ENCODE measurements at places on chromosomes 3 and 15.

DNA sequence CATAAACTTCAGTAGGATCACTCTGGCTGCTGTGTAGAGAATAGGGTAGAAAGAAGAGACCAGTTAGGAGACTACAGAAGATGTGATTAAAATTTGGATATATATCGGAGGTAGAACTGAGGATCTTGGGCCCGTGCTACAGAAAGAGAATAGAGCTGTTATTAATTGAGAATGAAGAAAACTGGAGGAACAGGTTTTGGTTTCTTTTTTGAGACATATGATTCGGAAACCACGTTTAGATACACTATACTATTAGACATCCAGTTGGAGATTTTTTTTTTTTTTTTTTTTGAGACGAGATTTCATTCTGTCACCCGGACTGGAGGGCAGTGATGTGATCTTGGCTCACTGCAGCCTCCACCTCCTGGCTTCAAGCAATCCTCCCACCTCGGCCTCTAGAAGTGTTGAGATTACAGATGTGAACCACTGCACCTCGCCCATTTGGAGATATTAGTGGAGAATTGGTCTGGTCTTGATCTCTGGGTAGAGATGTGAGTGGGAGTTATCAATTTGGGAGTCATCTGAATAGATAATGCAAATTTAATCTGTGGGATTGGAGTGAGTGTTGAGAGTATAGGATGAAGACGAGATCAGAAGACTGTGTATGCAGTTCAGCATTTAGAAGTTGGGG, 50.9 kb downstream of the TCF12 start:
- DNase-seq, result no peak

DNA sequence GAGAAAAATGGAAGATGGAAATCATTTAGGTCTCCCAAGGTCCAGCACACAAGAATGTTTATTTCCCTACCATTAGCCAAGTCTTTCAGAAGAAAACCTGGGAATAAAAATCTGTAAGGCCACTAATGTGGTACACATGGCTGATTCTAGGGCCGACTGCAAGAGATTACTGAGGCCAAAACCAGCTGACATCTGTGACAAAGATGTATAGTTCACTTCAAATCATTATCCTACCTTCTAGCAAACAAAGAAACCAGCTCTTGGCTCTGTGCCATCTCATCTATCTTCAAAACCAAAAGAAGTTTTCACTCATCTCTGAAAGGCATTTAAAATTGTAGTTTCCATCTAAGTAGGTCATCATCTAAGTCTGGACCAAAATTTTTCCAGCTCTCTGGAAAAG, 43.9 kb downstream of the ERC2 start:
- no peak for DNase-seq

DNA sequence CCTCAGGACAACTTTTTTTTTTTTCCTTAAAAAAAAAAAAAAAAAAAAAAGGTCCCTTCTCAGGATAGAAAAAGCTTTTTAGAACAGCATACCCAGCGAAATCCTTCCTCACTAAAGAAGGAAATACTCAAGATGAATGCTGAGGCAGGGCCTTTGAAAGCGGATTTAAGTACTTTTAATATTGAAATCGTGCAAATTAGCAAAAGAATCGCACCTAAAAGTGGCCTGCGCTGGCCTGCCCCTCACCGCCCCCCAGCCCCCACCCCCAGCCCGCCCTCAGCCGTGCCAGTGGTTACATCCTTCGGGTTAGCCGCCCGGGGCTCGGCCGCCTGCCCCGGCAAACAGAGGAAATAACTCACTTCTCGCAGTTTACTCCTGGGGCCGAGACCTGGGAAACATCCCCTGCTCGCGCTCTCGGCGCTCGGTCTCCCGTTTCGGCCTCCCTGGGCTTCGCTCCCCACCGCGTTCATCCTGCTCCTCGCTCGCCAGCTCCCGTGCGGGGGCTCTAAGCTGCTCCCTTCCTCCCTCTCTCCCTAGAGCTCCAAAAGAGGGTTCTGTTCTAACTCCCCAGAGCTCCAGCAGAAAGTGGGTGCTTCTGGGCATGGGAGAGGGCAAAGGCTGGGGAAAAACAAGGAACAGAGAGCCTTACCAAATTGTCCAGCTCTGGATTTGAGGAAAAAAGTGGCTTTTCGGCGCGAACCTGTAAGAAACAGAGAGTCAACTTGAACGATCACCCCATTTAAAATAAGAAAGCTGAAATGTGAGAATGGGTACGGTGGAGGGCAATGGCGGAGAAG, 5.2 kb downstream of the MEIS2 start:
- no peak for DNase-seq

GRCh38 chr3:84547971-84548970, 410.5 kb upstream of the CADM2 start:
- no peak for DNase-seq

DNA sequence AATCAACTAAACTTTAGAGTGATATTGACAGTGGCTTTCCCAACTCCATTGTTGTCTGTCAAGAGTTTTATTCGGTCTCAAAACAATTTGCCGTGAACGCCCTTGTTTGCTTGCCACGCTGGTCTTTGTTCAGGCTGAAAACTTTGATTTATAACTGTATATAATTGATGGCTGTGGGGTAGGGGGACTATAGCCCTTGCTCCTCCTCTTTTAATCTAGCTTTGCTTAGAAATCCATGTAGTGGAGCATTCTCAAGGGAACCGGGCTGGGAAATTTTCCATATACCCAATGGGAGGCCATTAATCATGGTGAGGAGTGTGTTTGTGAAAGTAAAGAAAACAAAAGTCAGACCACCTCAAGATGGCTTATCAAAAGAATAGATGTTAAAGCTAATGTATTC, 339.8 kb upstream of the RARB start:
- no peak for DNase-seq

DNA sequence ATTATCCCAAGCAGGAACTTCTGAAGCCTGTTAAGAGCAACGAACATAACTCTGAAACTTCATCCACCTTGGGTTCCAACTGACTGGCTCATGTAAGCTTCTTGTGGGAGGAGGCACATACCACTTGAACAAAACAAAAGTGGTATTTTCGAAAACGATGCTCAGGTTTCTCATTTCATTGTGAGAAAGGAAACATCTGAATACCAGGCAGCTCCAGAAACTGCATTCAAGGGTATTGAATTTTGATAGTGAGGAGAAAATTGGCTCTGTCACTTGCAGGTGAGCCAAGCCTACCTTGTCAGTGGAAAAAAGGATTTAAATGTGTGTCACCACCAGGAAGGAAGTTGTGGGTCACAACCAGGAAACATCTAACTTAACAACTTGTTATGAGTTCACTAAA, 218.1 kb upstream of the SATB1 start:
- DNase-seq, result no peak

GRCh38 chr3:114567771-114568170, 273.9 kb downstream of the TIGIT start:
- no peak for DNase-seq

DNA sequence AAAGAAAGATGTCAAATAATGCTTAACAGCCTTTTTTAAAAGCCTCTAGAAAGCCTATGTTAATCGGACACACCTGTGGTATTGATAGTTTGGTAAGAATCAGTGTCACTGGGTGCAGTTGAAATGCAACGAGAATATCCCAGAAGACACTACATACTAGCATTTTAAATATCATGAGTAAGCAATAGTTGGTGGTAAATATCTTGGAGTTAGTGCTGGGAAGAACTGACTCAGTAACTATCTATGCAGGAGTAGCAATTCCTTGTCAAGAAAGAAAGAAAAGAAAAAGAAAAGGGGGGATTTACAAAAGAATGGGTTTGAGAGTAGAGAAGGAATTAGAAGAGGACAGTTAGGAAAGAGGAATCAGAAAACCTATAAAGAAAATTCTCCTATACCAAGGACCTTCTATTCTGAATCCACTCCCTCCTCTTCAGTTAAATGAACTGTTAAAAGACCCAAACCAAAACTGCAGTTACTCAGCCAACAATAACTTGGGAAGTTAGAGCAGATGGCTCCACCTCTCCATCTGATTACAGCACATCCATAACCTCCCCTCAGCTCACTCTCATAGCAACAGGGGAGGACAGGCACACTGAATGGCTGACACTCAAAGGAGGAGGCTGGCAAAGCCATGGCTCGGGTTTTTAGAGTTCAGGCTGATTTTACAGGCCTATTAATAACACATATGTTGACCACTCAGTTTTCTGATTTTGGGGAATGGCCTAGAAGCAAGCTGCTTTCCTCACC, 207.6 kb upstream of the MDFIC2 start:
- DNase-seq, result no peak

DNA sequence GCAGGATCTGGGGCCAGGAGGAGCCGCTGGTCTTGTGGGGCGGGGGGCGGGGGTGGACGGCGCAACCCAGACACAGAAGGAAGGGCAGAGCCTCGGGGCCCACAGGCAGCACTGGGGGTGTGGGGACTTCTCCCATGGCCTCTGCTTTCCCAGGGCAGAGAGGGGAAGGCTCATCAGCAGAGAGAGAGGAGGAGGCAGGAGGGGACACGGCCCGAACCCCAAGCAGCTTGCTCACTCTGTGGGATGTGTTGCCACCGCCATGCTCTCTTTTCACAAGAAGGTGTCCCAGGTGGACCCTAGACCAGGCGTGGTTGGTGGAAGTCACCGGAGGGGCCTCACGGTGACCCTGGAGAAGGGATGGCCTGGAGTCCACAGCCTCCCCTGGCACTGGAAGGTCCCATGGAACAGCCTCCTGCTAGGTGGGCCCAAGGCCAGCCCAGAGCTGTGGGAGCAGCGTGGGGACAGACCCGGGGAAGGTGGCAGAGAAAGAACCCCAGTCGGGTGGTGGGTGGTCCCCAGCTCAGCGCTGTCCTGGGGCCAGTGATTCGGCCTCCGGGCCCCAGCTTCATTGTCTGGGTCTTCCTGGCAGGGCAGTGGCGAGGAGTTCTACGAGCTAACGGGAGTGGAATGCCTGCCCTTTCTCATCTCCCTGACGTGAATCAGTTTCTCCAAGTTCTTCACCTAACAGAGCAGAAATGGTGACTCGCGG, 46.8 kb upstream of the PCSK6 start:
- DNase-seq, result no peak

GRCh38 chr3:76566211-76566534, 473.7 kb upstream of the ROBO2 start:
- no peak for DNase-seq

DNA sequence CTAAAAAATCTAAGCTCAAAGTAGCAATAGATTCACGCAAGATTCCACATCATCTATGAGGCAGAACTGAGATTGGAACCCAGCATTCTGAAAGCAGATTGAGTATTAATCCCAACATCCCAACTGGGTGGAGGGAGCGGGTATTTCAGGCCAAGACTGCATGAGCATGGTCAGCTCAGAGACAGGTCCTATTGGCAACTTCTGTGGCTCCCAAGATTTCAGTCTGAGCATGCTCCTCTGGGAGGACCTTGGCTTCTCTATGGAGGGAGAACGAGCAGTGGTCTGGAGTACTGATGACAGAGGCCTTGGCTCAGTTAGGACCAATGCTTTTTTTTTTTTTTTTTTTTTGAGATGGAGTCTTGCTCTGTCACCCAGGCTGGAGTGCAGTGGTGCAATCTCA, 4.0 kb upstream of the ITGA11 start:
- no peak for DNase-seq

GRCh38 chr15:40091861-40092255, 16.8 kb downstream of the BMF start:
- DNase-seq, result no peak

GRCh38 chr3:124776856-124777255, 46.6 kb downstream of the UMPS start:
- DNase-seq, result no peak

DNA sequence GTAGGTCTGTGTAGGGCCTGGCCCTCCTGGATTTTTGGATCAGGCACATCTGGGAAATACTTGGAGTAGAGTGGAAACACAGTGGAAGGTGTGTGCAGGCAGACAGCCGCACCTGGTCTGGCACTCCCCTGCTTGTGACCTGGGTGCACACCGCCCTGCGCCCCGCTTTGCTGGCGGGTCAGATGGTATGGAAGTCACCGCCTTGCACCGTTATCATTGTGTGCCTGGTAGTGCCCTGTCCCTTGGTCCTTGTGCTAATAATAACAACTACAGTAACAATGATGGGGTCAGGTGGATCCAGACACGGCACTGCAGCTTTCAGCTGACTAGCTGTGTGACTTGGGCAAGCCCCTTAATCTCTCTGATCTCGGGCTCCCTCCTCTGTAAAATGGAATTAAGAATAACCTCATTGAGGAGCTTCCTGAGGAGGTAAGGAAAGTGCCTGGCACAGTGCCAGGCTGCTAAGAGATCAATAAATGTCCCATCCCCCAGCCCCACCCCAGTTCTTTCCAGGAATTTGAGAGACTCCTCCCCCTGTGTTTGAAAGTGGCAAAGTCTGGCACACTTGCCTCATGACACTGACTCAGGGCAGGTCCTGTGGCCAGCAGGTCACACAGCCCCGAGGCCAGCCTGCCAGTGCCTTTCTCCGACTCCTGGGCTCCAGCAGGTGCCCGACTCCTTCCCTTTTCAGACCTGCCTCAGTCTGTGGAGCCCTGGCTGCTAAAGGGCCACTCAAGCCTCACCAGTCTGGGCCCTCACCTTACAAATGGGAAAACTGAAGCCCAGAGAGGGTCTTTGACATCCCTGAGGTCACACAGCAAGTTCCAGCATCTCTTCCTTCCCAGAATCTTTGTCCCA, 9.8 kb downstream of the ISG20 start:
- DNase-seq, result no peak

- no peak for DNase-seq
These were observed 32.8 kb downstream of the LOXL1 start for GRCh38 chr15:73959012-73959581.

- DNase-seq, result no peak
These were observed 228.7 kb downstream of the VPS13C start for GRCh38 chr15:61831505-61831921.

- no peak for DNase-seq
These were observed 53.0 kb downstream of the PCSK6 start for GRCh38 chr15:101436526-101436925.

- DNase-seq, result no peak
These were observed 101.6 kb downstream of the ZPLD1 start for GRCh38 chr3:102536456-102536855.

DNA sequence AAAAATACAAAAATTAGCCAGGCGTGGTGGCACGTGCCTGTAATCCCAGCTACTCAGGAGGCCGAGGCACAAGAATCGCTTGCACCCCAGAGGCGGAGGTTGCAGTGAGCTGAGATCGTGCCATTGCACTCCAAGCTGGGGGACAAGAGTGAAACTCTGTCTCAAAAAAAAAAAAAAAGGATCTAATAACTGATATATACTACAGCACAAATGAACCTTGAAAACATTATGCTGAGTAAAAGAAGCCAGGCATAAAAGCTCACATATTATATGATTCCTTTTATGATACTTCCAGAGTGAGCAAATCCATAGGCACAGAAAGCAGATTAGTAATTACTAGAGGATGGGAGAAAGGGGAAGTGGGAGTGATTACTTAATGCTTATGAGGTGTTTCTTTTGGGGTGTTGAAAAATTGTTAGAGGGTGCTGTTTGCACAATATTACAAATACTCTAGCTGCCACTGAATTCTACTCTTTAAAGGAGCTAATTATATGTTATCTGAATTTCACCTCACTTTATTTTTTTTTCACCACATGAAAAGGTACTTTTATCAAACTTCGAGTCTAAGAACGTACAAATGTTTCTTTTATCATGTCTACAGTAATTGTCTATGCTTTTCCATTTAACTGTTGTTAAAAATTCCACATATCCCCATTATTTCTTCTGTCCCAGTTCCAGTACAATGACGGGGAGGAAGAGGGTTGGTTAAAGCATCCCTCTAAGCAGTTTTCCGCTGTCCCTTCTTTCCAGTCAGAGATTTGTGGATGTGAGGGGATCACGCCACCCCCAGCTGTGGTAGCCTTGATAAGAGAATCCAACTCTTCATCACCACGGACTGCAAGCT, 77.7 kb upstream of the FAM174B start:
- DNase-seq, result no peak

GRCh38 chr3:162170581-162170980, 674.0 kb downstream of the OTOL1 start:
- DNase-seq, result no peak
